ENCODE measurements at places on chromosomes 3 and 15.

GRCh38 chr3:59189526-59189925 lies 139.7 kb upstream of the CFAP20DC start:
- peak; percentile 66 for DNase-seq

- no peak for DNase-seq
These were observed 142.3 kb downstream of the PDCD6IP start for GRCh38 chr3:33940736-33941135.

DNA sequence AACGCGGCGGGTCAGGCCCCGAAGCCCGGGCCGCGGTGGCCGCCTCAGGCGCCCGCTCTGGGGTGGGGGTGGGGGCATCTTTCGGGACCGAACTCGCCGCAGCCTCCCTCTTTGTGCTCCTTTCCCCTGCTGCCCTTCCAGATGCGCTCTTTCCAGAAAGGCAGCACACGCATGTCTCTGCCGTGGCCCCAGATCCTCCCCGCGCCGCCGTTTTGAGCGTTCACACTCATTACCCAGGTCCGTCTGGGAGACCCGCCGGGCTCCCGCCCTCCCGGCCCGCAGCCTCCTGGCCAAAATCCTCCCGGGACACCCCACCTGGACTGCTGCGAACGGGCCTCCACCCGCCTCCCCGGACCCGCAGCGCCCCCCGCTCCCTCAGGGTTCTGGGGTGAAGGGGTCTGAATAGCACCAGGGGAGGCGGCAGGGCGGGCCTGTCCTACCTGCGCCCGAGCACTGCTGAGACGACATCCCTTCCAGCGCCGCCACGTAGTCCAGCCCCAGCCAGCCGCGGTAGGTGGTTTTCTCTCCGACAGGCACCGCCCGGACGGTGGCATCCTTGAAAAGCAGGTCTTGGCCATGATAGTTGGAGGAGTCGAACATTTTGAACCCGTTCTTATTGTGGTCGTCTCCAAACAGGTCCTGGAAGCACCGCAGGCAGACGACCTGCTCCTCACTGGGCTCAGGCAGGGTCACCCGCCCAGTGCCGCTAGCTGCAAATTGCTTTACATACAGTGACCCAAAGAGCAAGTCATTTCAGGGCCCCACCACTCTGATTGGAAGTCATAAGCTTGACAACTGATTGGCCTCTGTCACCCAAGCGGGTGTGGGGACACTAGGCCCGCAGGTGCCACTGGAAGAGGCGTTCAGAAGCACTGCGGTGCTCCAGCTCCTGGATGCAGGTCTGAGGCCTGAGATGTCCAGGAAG lies 25.9 kb downstream of the MELTF start:
- no peak for DNase-seq

DNA sequence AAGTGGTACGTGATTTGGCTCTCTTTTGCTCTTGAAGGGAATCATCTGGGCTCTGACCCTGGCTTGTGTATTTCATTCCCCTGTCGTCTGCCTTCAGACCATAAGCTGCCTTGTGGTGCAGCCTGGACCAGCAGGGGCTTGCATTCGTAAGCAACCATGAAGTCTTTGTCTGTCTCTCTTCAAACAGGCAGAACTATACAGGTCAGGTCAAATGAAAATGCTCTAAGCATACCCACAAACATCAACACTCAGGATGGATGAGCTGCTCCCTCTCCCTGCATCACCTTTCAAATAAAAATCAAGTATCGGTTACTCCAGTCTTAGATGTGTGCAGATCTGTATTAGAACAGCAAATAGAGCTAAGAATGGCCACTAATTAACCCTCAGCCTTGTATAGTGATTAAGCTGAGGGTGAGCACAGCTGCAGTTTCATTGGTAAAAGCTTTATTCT lies 268.6 kb upstream of the UBE2E1 start:
- DNase-seq: no peak

GRCh38 chr3:99747915-99748314 lies 69.7 kb upstream of the CMSS1 start:
- no peak for DNase-seq

DNA sequence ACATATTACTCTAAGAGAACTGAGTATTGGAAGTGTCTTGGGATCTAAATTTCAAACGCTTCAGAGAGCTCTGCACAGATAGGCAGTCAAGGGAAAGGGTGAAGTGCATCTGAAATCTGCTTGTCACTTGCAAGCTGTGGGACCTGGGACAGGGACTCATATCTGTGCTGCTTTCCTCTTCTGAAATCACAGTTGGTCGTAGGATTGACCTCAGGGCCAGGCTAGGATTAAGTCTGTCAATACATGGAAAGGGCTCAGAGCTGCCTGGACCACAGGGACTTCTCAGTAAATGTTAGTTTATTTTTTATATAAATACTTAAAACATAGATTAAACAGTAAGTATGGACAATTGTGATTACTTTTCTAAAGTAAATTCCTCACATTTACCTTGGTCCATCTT lies 74.7 kb upstream of the CMTM7 start:
- no peak for DNase-seq

DNA sequence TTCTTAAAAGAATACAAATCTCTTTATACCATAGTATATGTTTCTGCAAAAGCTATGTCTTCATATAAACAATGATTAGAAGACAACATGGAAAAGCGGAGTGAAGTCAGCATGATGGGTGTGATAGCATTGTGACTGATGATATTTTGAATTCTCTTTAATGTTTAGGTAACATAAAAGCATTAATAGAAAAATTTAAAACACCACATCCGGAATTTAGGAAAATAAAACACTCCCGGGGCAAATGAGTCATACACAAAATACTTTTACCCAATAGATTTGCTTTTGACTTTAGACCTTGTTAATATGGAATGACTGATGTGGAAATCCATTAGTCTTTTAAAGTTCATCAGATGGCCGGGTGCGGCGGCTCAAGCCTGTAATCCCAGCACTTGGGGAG lies 134.7 kb downstream of the P3H2 start:
- DNase-seq: no peak

DNA sequence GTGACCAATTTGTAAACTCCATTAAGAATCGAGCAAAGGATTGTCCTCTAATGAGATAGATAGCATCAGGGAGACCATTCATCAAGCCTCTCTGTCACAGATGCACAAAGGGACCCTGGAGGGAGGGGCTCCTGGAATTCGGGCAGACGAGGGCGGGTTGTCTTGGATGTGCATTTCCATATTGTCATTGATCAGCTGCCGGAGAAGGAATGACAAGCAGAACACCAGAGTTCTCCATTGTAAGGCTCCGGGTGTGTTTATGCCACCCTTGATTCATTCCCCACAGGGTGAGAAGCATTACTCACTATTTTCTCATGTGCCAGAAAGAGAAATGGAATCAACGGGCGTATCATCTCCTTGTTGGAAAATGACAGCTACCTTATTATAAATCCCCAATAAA lies 167.5 kb downstream of the EBLN2 start:
- DNase-seq: no peak

DNA sequence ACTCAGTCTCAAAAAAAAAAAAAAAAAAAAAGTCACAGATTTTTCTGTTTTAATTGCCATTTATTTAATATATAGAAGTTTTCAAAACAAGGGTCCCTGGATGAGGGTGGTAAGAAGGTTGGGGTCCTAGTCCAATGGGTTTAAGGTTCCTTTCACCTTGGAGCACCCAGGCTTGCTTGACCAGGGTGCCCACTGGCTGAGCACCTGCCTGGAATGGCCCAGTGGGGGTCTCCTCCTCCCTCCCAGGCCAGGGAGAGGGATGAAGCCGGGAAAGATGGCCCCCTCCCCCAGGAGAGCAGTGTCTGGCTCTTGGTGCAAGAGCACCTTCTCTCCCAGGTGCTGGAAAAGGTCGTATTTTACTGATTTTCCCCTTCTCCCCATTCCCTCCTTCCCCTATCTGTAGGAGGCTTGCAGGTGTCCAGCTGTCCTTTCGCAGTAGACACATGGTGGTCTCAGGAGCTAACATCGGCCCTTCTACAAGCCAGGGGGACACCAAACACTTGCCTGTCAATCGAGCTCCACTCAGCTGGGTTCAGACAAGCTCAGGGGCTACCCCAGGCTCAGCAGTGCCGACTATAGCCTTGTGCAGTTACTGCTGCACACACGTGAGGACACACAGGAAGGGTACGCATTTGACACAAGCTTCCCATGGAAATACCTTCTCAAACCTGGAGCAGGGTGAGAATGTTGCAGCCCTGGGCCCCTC lies 112.3 kb upstream of the KLF13 start:
- no peak for DNase-seq

GRCh38 chr3:157094751-157095480 lies 65.0 kb downstream of the CCNL1 start:
- no peak for DNase-seq

- DNase-seq: peak; percentile 94
These were observed 84.4 kb downstream of the SEMA5B start for GRCh38 chr3:122942937-122943827.

GRCh38 chr3:119098003-119098402 lies 48.0 kb upstream of the TEX55 start:
- DNase-seq: no peak

DNA sequence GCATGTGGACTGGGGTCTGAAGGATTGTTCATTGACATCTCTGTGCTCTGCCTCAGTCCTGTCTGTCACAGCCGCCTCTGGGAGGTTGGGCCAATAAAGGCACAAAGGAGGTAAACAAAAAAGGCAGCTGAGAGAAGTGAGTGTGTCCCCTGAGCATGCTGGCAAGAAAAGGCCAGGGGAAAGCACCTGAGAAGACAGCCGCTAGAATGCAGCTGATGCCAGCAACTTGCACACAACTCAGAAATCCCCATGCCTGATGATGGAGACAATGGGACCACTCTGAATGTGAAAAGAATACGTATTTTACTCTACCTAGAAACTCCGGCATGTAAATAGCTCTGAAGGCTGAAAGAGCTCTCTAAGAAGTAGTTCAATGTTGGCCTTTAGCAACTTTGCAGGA lies 118.7 kb downstream of the KCNH8 start:
- DNase-seq: peak; percentile 56

GRCh38 chr3:124396339-124396950 lies 333.8 kb upstream of the UMPS start:
- no peak for DNase-seq

DNA sequence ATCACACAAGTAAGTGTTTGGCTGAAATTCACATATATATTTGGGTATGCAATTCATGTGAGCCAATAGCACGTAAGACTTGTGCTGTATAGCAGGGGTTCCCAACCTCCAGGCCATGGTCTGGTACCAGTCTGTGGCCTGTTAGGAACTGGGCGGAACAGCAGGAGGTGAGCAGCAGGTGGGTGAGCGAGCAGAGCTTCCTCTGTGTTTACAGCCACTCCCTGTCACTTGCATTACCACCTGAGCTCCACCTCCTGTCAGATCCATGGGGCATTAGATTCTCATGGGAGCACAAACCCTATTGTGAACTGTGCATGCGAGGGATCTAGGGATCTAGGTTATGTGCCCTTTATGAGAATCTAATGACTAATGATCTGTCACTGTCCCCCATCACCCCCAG lies 59.7 kb downstream of the MAP3K13 start:
- DNase-seq: no peak

DNA sequence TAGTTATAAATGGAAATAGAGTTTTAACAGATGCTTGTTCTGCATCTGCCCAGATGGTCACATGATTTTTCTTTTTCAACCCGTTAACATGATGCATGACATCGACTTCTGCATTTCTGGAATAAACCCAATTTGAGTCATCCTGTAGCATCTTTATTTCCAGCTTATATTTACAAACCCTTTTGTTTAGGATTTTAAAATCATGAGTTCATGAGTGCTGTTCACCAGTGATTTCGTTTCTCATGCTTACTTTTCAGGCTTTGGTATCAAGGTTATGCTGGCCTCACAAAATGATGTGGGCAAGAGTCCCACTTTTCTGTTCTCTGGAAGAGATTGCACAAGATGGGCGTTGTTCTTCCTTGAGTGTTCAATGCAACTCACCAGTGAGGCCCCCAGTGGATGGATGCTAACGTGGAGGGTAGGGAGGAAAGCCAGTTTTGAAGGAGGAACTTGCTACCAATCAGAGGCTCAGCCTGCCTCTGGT lies 5.2 kb downstream of the HRH1 start:
- no peak for DNase-seq

- DNase-seq: no peak
These were observed 633.4 kb downstream of the EPHA3 start for GRCh38 chr3:89740881-89741177.

- DNase-seq: no peak
These were observed 22.5 kb upstream of the THBS1 start for GRCh38 chr15:39558421-39558820.

DNA sequence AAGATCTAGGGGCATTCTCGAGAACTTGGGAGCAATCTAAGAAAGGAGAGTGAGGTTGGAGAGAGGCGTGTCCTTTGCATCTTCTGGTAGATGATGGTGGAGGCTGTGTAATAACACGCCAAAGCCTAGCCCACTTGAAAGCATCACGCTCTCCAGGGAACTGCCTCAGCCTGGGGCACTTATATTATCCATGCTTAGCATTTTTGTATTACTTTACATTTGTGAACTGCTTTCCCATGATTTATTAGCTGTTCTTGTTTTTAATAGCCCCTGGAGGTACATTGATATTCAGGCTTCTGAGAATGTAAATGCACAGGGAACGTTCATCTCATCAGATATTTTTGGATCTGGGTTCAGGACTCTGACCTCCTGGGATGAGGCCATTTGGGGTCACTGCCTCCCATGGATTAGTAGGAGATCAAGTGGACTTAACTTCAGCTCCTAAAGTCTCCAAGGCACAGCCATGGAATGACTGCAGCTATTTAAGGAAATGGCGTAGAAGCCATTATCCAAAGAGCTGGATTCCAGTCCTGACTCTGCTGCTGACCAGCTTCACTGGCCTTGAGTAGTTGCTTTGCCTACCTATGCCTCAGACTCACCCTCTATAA lies 124.9 kb downstream of the LPP start:
- DNase-seq: no peak

GRCh38 chr15:99413955-99414754 lies 151.6 kb upstream of the MEF2A start:
- no peak for DNase-seq

DNA sequence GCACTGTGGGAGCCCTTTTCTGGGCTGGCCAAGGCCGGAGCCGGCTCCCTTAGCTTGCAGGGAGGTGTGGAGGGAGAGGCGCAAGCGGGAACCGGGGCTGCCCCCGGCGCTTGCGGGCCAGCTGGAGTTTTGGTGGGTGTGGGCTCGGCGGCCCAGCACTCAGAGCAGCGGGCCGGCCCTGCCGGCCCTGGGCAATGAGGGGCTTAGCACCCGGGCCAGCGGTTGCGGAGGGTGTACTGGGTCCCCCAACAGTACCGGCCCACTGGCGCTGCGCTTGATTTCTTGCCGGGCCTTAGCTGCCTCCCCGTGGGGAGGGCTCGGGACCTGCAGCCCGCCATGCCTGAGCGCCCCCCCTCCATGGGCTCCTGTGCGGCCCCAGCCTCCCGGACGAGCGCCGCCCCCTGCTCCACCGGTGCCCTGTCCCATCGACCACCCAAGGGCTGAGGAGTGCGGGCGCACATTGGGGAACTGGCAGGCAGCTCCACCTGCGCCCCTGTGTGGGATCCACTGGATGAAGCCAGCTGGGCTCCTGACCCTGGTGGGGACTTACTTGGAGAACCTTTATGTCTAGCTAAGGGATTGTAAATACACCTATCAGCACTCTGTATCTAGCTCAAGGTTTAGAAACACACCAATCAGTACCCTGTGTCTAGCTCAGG lies 707.7 kb downstream of the GRM7 start:
- DNase-seq: no peak

Measured in islet precursor cell (in vitro differentiated cells).